Uterus (tissue), 4 donors: ENCODE measurements at places on chromosomes 13 and 19. TPM values are rescaled to one million over a fixed set of nuclear protein-coding genes. Genes with fewer than 3 reads are reported as not detected.

The ZNF419 gene
- 20.7 TPM for total RNA-seq

The NLRP9 gene
- total RNA-seq: not detected

The CALR3 gene
- not detected for total RNA-seq

The F7 gene
- total RNA-seq: not detected

The PHF11 gene
- 27.6 TPM for total RNA-seq

- DNase-seq: no peak
- no peak overlapping the region for H3K4me3 ChIP-seq
- no peaks in the 10 kb centered on the region for H3K27me3 ChIP-seq
- no peak overlapping the region for H3K27ac ChIP-seq
- no peaks in the 10 kb centered on the region for H3K4me1 ChIP-seq
Measured at GRCh38 chr19:44604241-44604640, 9.1 kb upstream of the IGSF23 start.

GRCh38 chr19:1486720-1487575, 3.2 kb downstream of the PCSK4 start:
- no peak overlapping the region for H3K4me3 ChIP-seq
- H3K27ac ChIP-seq: no peak overlapping the region
- no peak for DNase-seq
- no peaks in the 10 kb centered on the region for H3K36me3 ChIP-seq
- peaks cover 6% of the 10 kb centered on the region for H3K4me1 ChIP-seq

DNA sequence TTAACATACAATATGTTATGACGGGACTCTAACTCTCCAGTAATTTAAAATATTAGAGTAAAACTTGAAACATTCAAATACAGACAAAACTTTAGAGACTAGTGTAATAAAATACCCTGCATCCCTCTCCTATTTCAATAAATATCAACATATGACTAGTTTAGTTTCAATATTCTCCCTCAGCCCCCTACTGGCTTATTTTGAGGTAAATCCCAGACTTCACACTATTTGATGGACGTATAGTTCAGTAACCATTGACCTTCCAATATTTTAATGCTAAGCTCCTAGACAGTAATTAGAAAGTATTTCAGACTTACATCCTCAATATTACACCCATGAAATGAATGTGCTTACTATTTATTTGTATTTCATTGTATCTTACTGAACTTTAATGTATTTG, 180.7 kb upstream of the STARD13 start:
- no peaks in the 10 kb centered on the region for H3K36me3 ChIP-seq
- H3K27ac ChIP-seq: no peak overlapping the region
- H3K4me3 ChIP-seq: no peak overlapping the region
- H3K4me1 ChIP-seq: no peaks in the 10 kb centered on the region
- DNase-seq: no peak

- DNase-seq: no peak
- no peaks in the 10 kb centered on the region for H3K36me3 ChIP-seq
- H3K4me3 ChIP-seq: no peak overlapping the region
Measured at GRCh38 chr19:3801412-3802096, 15.4 kb upstream of the MATK start.

- H3K27ac ChIP-seq: peak overlapping the region; percentile 36
- no peak for DNase-seq
- H3K4me1 ChIP-seq: peaks cover 13% of the 10 kb centered on the region
- H3K4me3 ChIP-seq: no peak overlapping the region
- H3K27me3 ChIP-seq: no peaks in the 10 kb centered on the region
Measured at GRCh38 chr19:6235031-6235951, 44.5 kb downstream of the MLLT1 start.

- peak overlapping the region; percentile 20 for H3K27ac ChIP-seq
- no peaks in the 10 kb centered on the region for H3K36me3 ChIP-seq
- no peak for DNase-seq
- H3K4me3 ChIP-seq: no peak overlapping the region
Measured at GRCh38 chr13:33367926-33368325, 82.4 kb upstream of the STARD13 start.

DNA sequence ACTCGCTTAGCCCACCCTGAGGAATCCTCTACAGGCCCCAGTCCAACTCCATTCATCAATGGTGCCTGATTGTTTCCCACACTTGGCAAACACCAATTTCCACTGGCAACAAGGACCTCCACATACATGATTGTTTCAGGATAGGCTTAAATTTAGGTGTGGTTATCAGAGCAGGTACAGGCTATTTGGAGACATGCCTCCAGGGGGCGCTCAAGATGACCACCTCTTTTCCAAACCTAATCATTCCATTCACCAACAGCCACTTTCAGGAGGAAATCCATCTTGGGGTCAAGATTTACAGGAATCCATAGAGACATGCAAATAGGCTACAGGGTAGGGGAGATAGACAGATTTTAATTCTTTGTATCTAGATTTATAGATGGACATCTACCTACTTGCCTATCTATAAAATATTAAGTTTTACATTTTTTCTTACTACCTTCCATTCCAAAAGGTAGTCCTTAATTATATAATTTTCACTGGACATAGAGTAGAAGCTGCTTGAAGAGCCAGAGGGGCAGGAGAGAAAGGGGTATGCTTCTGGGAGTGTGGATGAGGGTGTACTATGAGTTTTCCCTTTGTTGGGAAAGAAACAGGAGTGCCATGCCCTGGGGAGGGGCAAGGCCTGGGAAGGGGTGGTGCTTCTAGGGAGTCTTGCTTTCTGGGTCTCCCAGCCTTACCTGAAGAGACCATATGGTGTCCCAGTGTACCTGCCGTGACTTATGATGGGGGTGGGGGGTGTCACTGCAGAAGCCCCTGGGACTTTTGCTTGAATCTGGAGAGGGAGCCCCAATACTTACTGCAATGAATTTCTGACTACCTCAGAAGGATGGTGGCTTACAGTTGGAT, 14.1 kb upstream of the PCDH8 start:
- H3K36me3 ChIP-seq: no peaks in the 10 kb centered on the region
- no peak for DNase-seq
- H3K4me3 ChIP-seq: no peak overlapping the region
- no peaks in the 10 kb centered on the region for H3K4me1 ChIP-seq

GRCh38 chr19:55717251-55717650, 21.0 kb downstream of the NLRP9 start:
- H3K27me3 ChIP-seq: no peaks in the 10 kb centered on the region
- H3K27ac ChIP-seq: no peak overlapping the region
- H3K4me1 ChIP-seq: no peaks in the 10 kb centered on the region
- no peaks in the 10 kb centered on the region for H3K36me3 ChIP-seq
- H3K4me3 ChIP-seq: no peak overlapping the region

- H3K36me3 ChIP-seq: no peaks in the 10 kb centered on the region
- H3K27me3 ChIP-seq: peaks cover 22% of the 10 kb centered on the region
- no peak overlapping the region for H3K27ac ChIP-seq
- no peaks in the 10 kb centered on the region for H3K4me1 ChIP-seq
- no peak overlapping the region for H3K4me3 ChIP-seq
Measured at GRCh38 chr19:3302755-3303154, 63.6 kb upstream of the NFIC start.

GRCh38 chr13:102904408-102904862, 58.6 kb downstream of the ERCC5 start:
- DNase-seq: no peak
- H3K27ac ChIP-seq: no peak overlapping the region
- H3K4me3 ChIP-seq: no peak overlapping the region
- no peaks in the 10 kb centered on the region for H3K36me3 ChIP-seq
- no peaks in the 10 kb centered on the region for H3K27me3 ChIP-seq

DNA sequence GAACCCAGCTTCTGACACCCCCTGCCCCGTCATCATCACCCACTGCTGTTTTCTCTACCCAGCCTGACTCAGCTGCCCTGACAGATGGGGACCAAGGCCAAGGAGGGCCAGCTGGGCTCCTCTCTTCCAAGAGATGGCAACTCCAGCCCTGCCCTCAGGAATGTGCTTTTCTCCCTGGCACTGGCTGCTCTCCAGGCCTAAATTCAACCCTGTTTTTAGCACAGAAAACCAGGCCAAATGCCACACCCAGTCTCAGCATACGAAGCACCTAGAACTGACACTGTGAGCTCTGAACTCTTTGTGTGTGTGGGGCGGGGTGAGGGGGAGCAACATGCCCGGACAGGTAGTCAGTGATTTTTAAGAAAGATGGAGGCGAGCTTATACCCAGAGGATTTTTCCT, 23.4 kb upstream of the IGFL1 start:
- no peak overlapping the region for H3K4me3 ChIP-seq
- H3K36me3 ChIP-seq: no peaks in the 10 kb centered on the region
- no peaks in the 10 kb centered on the region for H3K4me1 ChIP-seq
- no peak overlapping the region for H3K27ac ChIP-seq
- no peak for DNase-seq

GRCh38 chr19:46324277-46324676, 22.6 kb upstream of the PPP5C start:
- no peak overlapping the region for H3K27ac ChIP-seq
- no peaks in the 10 kb centered on the region for H3K36me3 ChIP-seq
- H3K27me3 ChIP-seq: no peaks in the 10 kb centered on the region
- no peak for DNase-seq
- no peaks in the 10 kb centered on the region for H3K4me1 ChIP-seq
- H3K4me3 ChIP-seq: no peak overlapping the region

DNA sequence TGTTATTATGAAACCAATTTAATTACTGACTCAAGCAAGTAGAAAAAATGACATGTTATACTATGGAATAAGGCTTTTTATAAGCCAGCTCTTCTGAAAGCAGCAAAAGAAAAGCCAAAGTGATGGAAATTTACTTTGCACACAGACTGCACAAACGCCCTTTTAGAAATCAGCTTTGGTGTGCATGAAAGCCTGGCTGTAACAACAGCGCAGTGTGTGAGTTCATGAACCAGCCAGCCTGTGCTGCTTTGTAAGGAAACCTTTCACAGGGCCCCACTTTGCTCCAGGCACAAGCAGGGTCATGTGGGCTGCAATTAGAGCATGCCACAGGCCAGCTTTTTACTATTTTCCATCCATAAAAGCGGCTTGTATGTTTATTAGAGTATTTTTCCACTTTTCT, 13.6 kb upstream of the IFT88 start:
- H3K4me3 ChIP-seq: no peak overlapping the region
- no peaks in the 10 kb centered on the region for H3K27me3 ChIP-seq
- no peak for DNase-seq
- no peak overlapping the region for H3K27ac ChIP-seq
- H3K36me3 ChIP-seq: no peaks in the 10 kb centered on the region

- peak; percentile 54 for DNase-seq
- H3K4me1 ChIP-seq: peaks cover 4% of the 10 kb centered on the region
- H3K4me3 ChIP-seq: no peak overlapping the region
- H3K27me3 ChIP-seq: no peaks in the 10 kb centered on the region
- H3K27ac ChIP-seq: peak overlapping the region; percentile 29
- H3K36me3 ChIP-seq: no peaks in the 10 kb centered on the region
Measured at GRCh38 chr13:41645331-41645730, 188.0 kb downstream of the RGCC start.

DNA sequence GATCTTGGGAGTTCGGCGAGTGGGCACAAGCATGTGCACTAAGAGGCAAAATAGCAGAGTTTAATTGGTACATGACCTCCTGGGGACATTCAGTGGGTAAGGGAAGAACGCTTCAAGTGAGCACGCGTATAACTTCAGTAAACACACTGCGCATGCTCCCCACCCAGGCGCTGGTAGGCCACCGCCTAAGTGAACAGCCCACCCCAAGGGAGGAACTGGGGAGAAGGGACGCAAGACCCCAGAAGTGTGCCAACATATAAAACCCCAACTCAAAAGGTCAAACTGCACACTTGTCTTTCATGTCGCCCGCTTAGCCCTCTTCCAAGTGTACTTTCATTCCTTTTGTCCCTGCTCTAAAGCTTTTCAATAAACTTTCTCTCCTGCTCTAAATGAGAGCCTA, 10.5 kb upstream of the NTN5 start:
- peak; percentile 57 for DNase-seq
- no peak overlapping the region for H3K4me3 ChIP-seq
- no peak overlapping the region for H3K27ac ChIP-seq
- no peaks in the 10 kb centered on the region for H3K4me1 ChIP-seq
- H3K27me3 ChIP-seq: no peaks in the 10 kb centered on the region

- no peak for DNase-seq
- H3K4me3 ChIP-seq: no peak overlapping the region
- H3K36me3 ChIP-seq: no peaks in the 10 kb centered on the region
- no peak overlapping the region for H3K27ac ChIP-seq
- H3K4me1 ChIP-seq: no peaks in the 10 kb centered on the region
- no peaks in the 10 kb centered on the region for H3K27me3 ChIP-seq
Measured at GRCh38 chr19:19740755-19741154, 7.8 kb upstream of the ZNF14 start.

- H3K36me3 ChIP-seq: no peaks in the 10 kb centered on the region
- no peak overlapping the region for H3K27ac ChIP-seq
- H3K4me1 ChIP-seq: no peaks in the 10 kb centered on the region
- no peaks in the 10 kb centered on the region for H3K27me3 ChIP-seq
- H3K4me3 ChIP-seq: no peak overlapping the region
Measured at GRCh38 chr19:48421548-48421947, 24.2 kb upstream of the GRWD1 start.
